ENCODE measurements at places on chromosomes 4 and X. TPM values are rescaled to one million over a fixed set of nuclear protein-coding genes. Genes with fewer than 3 reads are reported as not detected.

Gene MMAA
- 6.1 TPM for total RNA-seq

Gene MAB21L2
- total RNA-seq: 0.10 TPM

Gene IL9R
- total RNA-seq: not detected

Gene NR3C2
- total RNA-seq: 5.2 TPM

Gene CXorf49
- not detected for total RNA-seq

Gene APLN
- total RNA-seq: 2.4 TPM

Gene TMEM150C
- 11.6 TPM for total RNA-seq

Gene HELT
- 0.30 TPM for total RNA-seq

Gene ZNF157
- total RNA-seq: 0.49 TPM

DNA sequence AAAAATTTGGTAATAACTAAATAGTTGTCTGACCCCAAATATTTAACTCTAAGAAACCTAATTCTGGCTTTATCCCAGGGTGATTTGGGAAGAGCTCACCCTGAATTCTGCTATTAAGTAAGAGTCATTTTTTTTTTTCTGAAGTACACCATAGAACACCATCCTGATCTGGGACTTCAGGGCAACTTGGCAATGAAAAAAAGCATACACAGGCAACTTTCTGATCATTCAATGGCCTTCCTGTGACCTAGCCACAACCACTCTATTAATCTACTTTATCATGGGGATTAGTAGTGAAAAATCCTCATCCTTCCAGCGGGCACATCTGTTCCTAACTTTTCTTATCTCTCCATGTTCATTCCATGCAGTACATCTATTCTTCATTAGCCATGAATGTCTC, 333.2 kb upstream of the MAD2L1 start:
- no peak for DNase-seq

DNA sequence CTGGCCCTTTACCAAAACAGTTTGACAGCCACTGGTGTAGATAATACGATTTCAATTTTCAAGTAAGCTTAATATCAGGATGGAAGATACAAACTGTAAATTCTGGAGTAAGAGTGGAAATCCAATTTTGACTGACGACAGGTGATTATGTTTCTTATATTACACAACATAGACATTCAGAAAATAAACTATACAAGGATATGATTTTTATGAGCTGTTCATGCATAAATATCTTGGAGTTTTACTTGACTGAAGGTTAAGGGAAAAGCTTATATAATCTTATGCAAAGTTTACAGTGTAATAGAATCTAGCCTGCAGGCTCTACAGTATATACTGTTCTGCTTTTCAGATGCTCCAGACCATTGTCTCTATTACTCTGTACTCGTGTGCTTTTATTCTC, 1672.3 kb downstream of the ARAP2 start:
- no peak for DNase-seq

DNA sequence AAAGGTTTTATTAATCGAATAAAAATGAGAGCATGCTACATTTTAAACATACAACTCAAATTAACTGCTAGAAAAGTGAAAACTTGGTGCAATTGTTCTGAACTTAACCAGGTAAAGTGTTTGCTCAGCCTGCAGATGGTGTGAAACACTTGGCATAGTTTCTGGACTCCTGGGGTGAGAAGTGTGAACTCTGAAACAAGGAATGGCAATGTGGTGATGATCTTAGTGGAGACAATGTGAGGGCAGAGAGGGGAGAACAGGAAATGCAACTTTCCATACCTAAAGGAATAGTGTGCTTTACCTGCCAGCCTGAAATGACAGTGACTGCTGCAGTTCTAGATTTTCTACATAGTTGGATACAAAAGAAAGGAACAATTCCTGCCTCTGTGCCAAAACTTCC, 57.4 kb downstream of the CCSER1 start:
- no peak for DNase-seq

DNA sequence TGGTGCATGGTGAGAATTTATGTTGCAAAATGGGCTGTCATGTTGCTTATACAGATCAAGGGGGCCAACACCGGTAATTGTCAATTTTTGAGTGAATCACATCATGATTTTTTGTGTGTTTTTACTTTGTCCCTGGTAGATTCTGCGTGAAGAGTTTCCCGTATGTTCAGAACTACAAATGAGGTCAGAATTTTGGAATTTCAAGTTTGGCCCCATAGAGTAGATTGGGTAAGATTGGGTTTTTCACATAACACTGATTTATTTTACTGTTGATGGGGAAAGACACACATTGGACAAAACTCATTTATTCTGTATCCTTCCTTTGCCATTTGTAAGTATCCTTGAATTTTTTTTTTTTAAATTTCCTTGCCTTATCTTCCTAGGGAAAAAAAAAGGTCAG, 158.5 kb upstream of the MXRA5 start:
- DNase-seq: no peak

GRCh38 chr4:152109531-152110509, 349.0 kb upstream of the GATB start:
- DNase-seq: peak; percentile 32

- no peak for DNase-seq
Observed at GRCh38 chrX:119602701-119603255, 3.4 kb downstream of the NKRF start.

- DNase-seq: no peak
Observed at GRCh38 chr4:87121341-87122065, 98.9 kb downstream of the KLHL8 start.

- DNase-seq: no peak
Observed at GRCh38 chrX:50154429-50154828, 46.4 kb downstream of the AKAP4 start.

DNA sequence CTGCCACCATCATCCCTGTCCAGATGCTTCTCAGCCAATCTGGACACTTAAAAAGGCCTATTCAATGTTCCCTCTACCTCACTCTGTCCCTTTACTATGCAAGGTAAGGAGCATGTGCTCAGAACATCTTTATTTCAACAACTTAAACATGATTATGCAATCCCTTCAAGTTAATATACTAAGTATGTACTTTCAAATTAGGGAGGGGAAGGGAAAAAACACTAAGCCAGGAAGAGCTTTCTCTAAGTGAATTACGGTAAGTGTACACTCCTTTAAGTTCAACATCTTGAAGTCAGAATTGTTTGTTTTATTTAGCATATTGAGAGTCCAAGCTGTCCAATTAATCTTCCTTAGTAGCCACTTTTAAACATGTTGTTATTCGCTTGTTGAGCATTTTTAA, 14.1 kb downstream of the SLC10A7 start:
- DNase-seq: no peak

- no peak for DNase-seq
Observed at GRCh38 chr4:32261196-32261595, 1541.0 kb downstream of the PCDH7 start.

DNA sequence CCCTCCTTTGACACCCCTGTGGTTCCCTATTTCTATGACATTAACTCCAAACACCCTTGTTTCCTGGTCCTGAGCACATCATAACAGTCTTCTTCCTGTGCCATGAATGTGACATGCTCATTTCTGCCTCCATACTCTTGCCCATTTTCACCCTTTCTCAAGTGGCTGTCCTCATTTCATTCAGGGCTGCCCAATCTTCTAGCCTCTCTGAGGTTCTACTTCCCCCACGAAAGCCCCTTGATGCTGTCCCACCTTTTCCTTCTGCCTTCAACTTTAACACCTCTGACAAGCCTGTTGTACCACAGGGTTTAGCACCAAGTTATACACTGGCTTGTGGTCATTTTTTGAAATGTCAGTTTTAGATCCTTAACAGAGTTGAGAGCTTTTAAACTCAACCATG, 136.2 kb upstream of the BOD1L1 start:
- no peak for DNase-seq

DNA sequence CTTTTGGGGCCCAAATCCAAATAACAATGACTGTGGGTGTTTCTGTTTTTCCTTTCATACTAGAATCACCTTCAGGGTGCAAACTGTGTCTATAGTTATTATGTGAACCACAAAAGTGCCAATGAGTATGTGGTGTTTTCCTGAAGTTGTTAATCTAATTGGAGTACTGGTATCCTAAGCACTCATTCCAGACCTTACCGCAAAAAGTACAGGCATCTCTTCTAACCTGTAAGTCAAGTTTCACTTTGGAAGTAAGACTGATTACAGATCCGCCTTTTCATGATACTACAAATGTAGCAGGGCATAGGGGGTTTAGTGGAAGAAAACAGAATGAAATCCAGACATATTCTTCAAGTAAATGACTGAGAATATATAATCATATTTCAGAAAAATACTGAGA, 16.1 kb downstream of the COQ2 start:
- no peak for DNase-seq

GRCh38 chrX:149909324-149910177, 19.8 kb upstream of the HSFX4 start:
- no peak for DNase-seq

DNA sequence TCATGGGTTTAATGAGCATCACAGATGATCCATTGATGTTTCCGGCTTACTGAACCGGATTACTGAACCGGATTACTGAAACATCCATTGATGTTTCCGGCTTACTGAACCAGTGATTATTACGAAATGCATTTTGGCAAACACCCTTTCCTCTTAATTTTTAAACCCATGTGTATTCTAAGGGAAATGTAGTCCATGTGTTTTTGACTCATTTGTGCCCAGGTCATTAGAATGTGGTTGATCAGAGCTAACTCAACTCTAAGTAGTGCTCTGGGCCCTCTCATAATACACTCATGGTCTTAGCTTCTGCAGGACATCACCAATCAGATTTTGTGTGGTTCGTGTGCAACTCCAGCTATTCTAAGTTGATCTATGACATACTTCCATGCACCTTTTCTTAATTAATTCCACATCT, 141.6 kb downstream of the SPATA18 start:
- peak; percentile 32 for DNase-seq

DNA sequence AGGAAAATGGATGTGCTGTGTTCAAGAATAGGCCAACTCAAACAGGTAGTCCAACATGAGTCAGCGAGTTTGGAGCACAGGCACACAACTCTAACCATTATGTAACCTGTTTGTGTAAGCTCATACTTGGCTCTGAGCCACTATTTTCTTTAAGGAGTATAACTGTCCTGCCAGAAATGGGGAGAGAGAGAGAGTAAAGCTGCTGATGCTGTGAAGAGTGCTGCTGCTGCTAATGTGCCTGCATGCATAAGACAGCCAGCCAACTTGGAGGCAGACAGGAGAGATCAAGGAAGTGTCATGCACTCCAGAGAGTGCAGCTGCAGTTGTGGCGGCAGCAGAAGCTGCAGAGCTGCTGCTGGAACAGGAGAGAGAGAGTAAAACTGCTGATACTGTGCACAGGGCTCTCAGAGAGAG, 11.7 kb upstream of the STATH start:
- DNase-seq: no peak

GRCh38 chr4:181108237-181108636, 1135.0 kb upstream of the TENM3 start:
- no peak for DNase-seq

- DNase-seq: no peak
Observed at GRCh38 chr4:73902817-73903547, 33.8 kb downstream of the CXCL1 start.

- DNase-seq: no peak
Observed at GRCh38 chr4:142354794-142355420, 491.2 kb downstream of the INPP4B start.

DNA sequence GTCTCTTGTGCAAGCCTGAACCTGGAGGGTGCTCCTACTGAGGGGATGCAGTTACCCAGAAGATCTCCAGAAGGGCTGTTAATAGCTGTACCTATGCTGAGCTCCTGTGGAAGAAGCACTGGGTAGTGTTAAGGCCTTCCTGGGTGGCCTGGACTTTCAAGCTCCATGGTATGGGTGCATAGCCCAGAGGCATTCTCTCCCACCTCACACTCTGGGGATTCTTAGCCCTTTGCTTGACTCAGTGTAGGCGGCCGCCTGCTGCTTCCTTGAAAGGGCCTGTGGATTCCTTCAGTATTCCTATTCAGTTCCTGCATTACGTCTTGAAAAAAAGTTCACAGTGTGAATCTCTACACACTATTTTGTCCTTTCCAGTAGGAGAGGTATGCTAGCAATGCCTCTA, 235.7 kb upstream of the MAGEB16 start:
- DNase-seq: no peak

Measured in skin of body (tissue), 3 donors.